ENCODE measurements at places on chromosomes 6 and 20.

DNA sequence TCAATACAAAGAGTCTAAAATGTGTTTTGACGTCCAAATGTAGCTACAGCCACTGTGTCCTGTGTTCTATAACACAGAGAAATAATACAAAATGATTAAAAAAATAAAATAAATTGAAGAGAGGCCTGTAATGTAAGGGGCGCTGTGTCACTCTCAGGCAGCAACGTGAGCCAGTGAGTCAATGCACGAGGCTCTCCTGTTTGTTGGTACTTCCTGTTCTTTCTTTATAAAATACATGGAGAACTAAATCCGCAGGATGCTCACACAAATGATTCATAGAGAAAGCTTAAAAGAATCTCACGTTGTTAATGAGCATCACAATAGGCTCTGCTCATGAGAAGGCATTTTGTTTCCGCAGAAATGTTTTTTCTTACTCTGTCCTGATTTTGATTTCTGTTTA is 635.0 kb upstream of the AGPAT4 start:
- DNase-seq: no peak

DNA sequence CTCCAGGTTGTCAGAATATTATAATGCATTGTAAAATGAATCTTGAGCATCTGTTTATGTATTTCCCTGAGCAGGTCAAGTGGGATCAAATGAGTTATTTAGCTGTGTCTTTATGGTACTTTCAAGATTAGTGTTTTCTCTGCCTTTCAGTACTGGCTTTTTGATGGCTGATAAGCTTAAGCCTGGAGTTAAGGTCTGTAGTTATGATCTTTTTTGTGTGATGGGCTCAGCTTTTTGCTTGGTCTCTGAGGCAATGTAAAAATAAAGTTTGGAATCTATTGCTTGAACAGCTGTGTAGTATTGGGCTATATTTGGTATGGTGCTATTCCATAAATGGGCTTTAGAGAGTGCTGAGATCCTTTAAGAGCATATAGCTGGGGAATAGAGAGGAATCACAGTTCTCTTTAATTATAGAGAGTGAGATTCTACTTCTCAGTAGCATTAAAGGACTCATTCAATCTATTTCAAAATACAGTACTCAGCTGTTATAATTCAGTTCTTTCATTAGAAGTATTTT is 40.7 kb downstream of the ZNF451 start:
- no peak for DNase-seq

DNA sequence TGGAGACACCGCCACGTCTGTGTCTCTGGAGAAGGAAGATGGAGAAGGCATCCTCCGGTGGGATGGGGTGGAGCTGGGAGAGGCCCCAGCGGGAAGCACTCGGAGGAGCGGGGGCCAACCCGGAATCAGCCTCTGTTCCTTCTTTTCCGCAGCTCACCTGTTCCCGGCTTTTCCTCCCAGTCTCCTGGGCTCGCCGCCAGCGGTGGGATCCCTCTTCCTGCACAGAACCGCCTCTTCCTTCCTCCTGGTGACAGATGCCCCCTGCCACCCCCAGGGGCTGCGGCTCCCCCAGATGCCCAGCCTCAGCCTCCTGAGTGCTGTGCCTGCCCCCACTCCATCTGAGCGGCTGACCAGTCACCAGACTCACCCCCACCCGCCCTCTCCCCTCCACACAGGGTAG is 23.3 kb downstream of the RAMACL start:
- no peak for DNase-seq

GRCh38 chr6:12173181-12173580 is 117.0 kb upstream of the EDN1 start:
- DNase-seq: no peak

GRCh38 chr6:23306251-23306950 is 737.0 kb downstream of the HDGFL1 start:
- no peak for DNase-seq

- no peak for DNase-seq
Measured at GRCh38 chr20:4192378-4193068, 177.2 kb upstream of the RNF24 start.

DNA sequence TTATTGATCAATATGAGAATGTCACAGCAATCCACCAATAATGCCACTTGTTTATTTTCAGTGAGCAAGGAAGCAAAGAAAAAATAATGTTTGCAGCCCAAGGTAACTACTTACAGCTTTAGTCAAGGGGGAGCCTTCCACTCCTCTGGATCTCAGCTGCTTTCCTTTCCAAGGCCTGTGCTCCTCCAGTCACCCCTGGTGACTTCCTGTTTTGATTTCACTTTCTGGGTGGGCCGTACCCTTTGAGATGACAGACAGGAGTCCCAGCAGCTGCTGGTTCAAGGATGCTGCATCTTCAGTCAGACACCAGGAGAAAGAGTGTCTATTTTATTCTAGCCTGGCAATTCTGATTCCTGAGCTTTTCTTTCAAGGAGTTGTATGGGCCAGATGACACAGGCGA is 5.6 kb upstream of the VNN2 start:
- no peak for DNase-seq

- DNase-seq: no peak
Measured at GRCh38 chr6:26598267-26598666, 1.5 kb downstream of the ABT1 start.

GRCh38 chr6:22036275-22036674 is 260.6 kb downstream of the PRL start:
- peak; percentile 75 for DNase-seq

GRCh38 chr6:84645563-84646266 is 118.7 kb downstream of the TBX18 start:
- no peak for DNase-seq

DNA sequence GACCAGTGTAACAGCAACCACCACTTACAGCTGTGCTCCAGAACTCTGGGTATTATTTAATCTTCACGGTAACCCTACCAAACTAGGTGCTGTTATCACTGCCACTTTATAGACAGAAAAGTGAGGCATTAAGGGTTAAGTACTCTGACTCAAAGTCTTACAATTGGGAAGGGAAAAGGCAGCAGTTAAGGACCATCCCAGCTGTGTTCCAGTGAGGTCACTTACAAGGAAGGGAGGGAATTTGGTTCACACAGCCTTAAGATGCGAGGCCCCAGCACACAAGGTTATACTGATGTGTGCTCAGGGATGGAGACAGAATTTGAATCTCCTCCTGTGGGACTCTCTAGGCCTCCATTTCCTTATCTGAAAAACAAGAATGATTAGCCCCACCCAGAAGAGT is 46.7 kb downstream of the TRERF1 start:
- no peak for DNase-seq

GRCh38 chr20:34190679-34191090 is 50.5 kb upstream of the ASIP start:
- DNase-seq: peak; percentile 82

DNA sequence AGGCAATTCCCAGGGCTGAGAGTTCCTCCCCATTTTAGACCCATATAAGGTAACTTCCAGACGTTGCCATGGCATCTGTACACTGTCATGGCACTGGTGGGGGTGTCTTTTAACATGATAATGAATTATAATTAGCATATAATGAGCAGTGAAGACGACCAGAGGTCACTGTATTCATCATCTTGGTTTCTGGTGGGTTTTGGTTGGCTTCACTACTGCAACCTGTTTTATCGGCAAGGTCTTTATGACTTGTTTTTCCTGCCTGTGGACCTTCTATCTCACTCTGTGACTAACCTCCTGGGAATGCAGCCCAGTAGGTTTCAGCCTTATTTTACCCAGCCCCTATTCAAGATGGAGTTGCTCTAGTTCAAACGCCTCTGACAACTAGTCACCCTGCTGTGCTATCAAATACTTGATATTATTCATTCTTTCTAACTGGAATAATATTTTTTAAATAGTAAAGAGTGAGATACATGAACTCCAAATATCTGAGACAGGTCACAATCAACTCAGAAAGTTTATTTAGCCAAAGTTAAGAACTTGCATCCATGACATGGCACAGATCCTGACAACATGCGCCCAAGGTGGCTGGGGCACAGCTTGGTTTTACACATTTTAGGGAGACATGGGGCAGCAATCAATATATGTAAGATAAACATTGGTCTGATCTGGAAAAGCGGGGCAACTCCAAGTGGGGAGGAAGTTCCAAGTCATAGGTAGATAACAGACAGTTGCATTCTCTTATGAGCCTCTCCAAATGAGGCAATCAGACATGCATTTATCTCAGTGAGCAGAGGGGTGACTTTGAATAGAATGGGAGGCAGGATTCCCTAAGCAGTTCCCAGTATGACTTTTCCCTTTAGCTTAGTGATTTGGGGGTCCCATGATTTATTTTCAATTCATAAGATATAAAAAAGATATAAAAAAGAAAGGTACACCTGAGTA is 1.2 kb upstream of the UFL1 start:
- peak; percentile 57 for DNase-seq

DNA sequence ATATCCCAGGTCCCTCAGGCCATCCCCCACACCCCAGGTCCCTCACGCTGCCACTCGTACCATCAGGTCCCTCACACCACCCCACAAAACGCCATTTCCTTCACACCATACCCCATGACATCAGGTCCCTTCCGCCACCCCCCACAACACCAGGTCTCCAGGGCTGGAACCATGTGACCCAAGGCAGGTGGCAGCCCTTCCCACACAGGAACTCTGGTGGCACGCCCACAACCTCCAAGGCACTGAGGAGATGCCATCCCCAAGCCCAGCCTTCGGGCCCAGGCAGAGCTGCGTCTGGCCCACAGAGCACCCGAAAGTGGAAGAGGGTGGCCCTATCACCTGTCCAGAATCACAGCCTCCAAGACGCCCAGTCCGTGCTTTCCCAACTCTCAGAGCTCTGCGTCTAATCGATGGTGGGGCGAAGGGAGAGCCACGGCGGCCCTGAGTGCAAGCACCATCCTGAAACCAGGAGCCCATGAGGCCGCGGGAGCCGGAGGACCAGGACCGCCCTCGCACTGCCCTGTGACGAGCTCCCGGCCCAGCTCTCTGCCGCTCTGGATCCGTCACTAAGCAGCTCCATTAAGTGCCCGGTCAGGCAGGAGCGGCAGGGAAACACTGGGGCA is 12.7 kb downstream of the TAF4 start:
- no peak for DNase-seq

DNA sequence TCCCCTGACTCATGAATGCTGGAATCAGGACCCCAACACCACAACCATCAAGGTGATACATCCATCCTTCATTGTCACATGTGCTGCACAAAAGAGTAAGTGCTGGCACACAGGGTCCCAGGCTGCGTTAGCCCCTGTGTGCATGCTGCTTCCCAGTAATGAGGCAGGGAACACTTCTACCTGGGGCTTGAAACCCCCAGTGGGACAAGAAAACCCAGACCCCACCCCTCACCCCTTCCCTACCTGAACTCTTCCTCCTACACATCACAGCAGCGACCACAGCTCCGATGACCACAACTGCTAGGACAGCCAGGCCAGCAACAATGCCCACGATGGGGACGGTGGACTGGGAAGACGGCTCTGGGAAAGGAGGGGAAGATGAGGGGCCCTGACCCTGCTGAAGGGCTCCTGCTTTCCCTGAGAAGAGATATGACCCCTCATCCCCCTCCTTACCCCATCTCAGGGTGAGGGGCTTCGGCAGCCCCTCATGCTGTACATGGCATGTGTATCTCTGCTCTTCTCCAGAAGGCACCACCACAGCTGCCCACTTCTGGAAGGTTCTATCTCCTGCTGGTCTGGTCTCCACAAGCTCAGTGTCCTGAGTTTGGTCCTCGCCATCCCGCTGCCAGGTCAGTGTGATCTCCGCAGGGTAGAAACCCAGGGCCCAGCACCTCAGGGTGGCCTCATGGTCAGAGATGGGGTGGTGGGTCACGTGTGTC is 2.0 kb downstream of the HLA-B start:
- DNase-seq: no peak

DNA sequence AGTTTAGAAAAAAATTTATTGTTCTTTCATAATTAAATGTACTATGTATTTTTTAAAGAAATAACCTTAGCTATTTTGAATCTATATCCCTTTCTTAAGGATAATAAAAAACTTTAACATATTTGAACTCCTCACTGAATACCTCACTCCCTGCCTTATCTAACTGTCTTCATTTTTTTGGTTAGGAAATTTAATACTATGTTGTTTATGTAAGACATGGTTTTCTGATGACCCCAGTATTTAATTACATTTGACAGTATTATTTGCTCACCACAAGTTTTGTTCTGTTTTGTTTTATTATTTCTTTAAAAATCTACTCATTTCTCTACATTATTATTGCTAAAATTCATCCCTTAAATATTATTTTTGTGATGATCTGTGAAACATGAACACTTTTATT is 394.4 kb upstream of the ADGRB3 start:
- no peak for DNase-seq

- DNase-seq: no peak
Measured at GRCh38 chr6:140542863-140543262, 1168.4 kb upstream of the CITED2 start.

DNA sequence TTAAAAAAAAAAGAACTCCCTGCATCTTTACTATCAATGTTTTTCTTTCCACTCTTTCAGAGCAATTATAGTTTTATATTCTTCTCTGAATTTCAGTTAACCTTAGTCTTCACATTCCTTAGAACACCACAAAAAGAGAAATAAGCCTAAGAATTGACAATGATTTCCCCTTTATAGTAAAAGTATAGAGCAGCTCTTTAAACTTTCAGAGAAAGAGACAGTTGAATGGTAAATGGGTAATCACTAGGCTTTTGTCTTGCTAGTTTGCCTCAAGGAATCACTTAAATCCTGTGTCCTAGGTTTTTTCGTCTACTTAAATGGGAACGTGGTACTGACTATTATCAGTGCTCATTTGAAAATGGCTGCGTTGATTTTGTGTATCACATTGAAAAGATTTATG is 31.8 kb downstream of the SLX4IP start:
- DNase-seq: no peak

- no peak for DNase-seq
Measured at GRCh38 chr6:39228111-39228971, 934 bp downstream of the KCNK5 start.

DNA sequence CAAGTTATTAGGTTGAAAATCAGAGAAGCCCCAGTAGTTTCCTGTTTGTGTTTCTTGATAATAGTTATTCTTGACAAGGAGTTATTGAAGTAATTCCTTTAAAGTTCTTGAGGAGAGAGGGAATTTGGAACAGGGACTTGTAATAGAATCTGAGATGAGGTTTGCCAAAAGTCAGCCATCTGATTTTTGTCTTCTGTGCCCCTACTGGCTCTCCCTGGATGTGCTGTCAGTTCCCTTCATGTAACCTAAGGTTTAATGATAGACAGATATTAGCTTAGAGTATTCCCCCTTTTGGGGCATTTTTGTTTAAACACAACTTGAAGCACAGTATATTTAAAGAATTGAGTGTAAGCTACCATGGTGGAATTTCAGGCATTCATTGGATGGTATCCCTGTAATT is 71.4 kb downstream of the CARMIL1 start:
- DNase-seq: no peak

Measured in iPS DF 19.7 (cell line).